ENCODE measurements at places on chromosomes 11 and 22.

DNA sequence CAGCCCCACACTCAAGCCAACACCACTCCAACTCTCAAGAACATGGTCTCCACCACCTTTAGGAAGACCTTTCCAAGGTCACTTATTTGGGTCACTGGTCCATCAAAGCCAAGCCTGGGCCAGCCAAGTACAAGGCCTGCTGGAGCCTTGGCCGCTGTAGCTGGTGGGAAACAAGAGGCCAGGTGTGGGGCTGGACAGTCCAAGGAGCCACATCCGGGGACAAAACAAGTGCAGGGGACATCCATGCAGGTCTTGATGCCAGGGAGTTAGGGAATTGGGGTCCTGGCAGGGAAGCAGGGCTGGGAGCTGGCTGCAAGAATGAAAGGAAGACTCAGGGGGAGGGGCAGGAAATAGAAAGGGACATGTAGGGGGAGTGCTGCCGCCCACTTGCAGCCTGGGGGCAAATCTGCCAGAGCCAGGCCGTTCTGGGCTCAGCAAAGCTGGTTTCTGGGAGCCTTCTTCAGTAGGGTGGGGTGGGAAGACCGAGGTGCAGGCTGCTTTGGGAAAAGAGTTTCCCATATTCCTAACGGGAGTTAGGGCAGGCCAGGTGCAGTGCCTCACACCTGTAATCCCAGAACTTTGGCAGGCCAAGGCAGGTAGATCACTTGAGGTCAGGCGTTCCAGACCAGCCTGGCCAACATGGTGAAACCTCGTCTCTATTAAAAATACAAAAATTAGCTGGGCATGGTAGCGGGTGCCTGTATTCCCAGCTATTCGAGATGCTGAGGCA, 69.5 kb upstream of the ATXN10 start:
- no peak overlapping the region for H3K4me3 ChIP-seq
- H3K27ac ChIP-seq = no peak overlapping the region
- H3K4me1 ChIP-seq = peaks cover 10% of the 10 kb centered on the region
- no peaks in the 10 kb centered on the region for H3K36me3 ChIP-seq

DNA sequence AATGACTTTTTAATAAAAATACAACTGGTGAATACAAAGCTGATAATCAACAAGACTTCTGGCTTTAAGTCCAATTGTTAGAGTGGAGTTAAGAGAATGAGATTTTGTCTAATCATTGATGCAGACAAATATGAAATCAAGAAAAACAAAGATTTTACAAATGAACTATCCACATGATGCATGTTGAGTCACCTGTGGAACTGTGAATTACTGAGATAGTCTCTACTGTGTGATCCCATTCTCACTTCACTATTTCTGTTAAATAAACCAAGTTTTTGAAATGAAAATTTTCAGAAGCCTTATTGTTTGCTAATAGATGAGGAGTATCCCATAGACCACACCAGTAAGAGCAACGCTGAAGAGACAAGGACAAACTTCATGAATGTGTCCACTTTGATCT, 8.4 kb upstream of the CTSC start:
- no peak overlapping the region for H3K4me3 ChIP-seq
- H3K27me3 ChIP-seq = no peaks in the 10 kb centered on the region
- no peaks in the 10 kb centered on the region for H3K36me3 ChIP-seq

GRCh38 chr11:8749202-8749601, 66.6 kb downstream of the RPL27A start:
- no peak for DNase-seq
- H3K27me3 ChIP-seq = no peaks in the 10 kb centered on the region

- DNase-seq = no peak
- no peaks in the 10 kb centered on the region for H3K27me3 ChIP-seq
- H3K4me3 ChIP-seq = no peak overlapping the region
- peaks cover 4% of the 10 kb centered on the region for H3K4me1 ChIP-seq
- H3K27ac ChIP-seq = no peak overlapping the region
- no peaks in the 10 kb centered on the region for H3K36me3 ChIP-seq
Observed at GRCh38 chr22:49181431-49181830, 646.2 kb downstream of the BRD1 start.

- no peak overlapping the region for H3K27ac ChIP-seq
- no peak for DNase-seq
- no peak overlapping the region for H3K4me3 ChIP-seq
- H3K27me3 ChIP-seq = no peaks in the 10 kb centered on the region
- no peaks in the 10 kb centered on the region for H3K4me1 ChIP-seq
- no peaks in the 10 kb centered on the region for H3K36me3 ChIP-seq
Observed at GRCh38 chr11:72369743-72370142, 64.6 kb downstream of the CLPB start.

DNA sequence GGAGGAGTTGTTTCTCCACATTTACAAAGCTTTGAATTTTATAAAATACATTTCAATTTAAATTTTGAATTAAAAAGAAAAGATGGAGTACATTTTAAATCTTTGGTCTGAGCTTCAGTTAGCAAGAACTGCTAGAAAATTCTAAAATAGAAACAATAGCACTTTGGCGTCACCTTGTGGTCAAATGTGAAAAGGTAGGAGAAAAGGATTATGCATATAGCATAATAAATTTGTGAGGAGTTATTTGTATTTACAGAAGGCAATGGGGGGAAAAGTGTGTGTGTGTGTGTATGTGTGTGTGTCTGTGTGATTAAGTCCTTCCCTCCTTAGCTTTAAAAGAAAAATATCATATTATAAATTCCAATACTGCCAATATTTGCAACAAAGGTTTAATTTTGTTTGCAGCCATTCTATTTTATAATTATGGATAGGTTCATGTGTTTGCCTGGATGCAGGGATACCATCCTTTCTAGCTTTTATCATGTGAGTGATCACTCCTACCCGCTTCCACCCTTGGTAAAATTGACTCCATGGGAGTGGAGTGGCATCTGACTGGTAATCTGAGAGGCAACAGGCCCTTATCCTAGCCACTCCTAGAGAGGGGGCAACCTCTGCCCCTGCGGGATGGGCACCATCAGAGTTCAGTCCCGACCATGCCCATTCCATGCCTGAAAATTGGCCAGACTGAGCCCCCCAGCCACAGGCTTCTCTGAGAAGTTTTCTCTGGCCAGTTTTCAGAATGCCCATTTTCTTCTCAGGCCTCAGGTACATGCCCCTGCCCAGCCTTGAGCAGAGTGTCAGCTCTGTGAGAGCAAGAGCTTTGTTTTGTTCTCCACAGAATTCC, 13.6 kb upstream of the LGR4 start:
- peaks cover 24% of the 10 kb centered on the region for H3K36me3 ChIP-seq
- H3K27me3 ChIP-seq = no peaks in the 10 kb centered on the region
- H3K4me3 ChIP-seq = no peak overlapping the region
- H3K27ac ChIP-seq = no peak overlapping the region
- no peaks in the 10 kb centered on the region for H3K4me1 ChIP-seq

GRCh38 chr11:69301081-69301454, 7.1 kb downstream of the MYEOV start:
- no peak overlapping the region for H3K4me3 ChIP-seq
- H3K36me3 ChIP-seq = no peaks in the 10 kb centered on the region
- H3K27ac ChIP-seq = no peak overlapping the region
- DNase-seq = no peak
- no peaks in the 10 kb centered on the region for H3K4me1 ChIP-seq

DNA sequence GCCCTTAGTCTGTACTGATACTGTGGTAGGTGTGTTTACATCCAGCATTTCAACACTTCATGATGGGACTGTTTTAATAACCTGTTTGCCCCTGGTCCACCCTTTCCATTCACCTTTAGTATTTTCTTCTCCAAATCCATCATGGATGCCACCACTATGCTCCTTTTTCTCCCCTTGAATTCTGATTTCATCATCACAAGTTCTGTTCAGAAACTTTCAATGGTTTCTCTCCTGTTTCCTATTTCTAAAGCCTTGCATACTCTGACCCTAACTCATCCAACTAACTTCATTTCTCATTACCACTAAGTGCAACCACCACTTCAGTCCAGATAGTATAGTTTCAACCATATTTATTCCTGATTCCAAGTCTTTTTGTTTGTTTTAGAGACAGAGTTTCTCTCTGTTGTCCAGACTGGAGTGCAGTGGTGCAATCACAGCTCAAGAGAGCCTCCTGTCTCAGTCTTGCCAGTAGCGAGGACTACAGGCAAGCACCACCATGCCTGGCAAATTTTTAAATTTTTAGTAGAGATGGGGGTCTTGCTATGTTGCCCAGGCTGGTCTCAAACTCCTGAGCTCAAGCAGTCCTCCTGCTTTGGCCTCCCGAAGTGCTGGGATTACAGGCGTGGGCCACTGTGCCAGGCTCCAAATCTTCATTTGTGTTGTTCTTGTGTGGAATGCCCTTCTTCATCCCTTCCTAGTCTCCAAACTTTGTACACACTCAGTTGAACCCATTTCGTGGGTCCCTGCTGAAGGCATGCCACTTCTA, 1.2 kb upstream of the LIN7C start:
- no peaks in the 10 kb centered on the region for H3K27me3 ChIP-seq
- no peak for DNase-seq
- no peak overlapping the region for H3K27ac ChIP-seq
- H3K4me1 ChIP-seq = peaks cover 9% of the 10 kb centered on the region
- H3K4me3 ChIP-seq = peak overlapping the region; percentile 100
- peaks cover 12% of the 10 kb centered on the region for H3K36me3 ChIP-seq

GRCh38 chr11:62457478-62457877, 38.6 kb downstream of the SCGB1A1 start:
- H3K36me3 ChIP-seq = no peaks in the 10 kb centered on the region
- peak; percentile 55 for DNase-seq
- no peaks in the 10 kb centered on the region for H3K27me3 ChIP-seq

DNA sequence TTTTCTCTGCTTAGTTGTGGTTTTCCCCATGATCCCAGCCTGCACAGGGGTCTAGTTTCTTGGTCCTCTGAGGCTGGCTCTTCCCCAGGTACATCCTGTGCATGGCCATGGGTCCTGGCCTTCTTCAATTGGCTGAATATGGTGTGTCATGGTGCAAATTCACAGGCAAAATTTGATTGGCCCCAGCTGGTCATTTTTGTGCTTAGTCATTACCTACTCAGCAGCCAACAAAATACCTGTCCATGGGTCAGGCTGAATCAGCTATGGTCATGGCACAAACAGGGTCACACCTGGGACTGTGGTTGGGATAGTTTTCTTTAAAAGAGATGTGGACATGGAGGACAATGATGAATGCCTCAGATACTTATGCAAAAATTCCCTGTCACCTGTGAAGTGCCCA, 85.7 kb downstream of the CSNK2A3 start:
- no peaks in the 10 kb centered on the region for H3K36me3 ChIP-seq
- H3K27me3 ChIP-seq = no peaks in the 10 kb centered on the region
- H3K4me1 ChIP-seq = no peaks in the 10 kb centered on the region

- no peak overlapping the region for H3K4me3 ChIP-seq
- H3K36me3 ChIP-seq = no peaks in the 10 kb centered on the region
- H3K27me3 ChIP-seq = no peaks in the 10 kb centered on the region
- no peaks in the 10 kb centered on the region for H3K4me1 ChIP-seq
- H3K27ac ChIP-seq = no peak overlapping the region
Observed at GRCh38 chr11:58562375-58562800, 13.3 kb downstream of the LPXN start.

GRCh38 chr11:62443390-62444235, 24.8 kb downstream of the SCGB1A1 start:
- no peaks in the 10 kb centered on the region for H3K4me1 ChIP-seq
- H3K36me3 ChIP-seq = no peaks in the 10 kb centered on the region
- no peak overlapping the region for H3K27ac ChIP-seq
- no peaks in the 10 kb centered on the region for H3K27me3 ChIP-seq

DNA sequence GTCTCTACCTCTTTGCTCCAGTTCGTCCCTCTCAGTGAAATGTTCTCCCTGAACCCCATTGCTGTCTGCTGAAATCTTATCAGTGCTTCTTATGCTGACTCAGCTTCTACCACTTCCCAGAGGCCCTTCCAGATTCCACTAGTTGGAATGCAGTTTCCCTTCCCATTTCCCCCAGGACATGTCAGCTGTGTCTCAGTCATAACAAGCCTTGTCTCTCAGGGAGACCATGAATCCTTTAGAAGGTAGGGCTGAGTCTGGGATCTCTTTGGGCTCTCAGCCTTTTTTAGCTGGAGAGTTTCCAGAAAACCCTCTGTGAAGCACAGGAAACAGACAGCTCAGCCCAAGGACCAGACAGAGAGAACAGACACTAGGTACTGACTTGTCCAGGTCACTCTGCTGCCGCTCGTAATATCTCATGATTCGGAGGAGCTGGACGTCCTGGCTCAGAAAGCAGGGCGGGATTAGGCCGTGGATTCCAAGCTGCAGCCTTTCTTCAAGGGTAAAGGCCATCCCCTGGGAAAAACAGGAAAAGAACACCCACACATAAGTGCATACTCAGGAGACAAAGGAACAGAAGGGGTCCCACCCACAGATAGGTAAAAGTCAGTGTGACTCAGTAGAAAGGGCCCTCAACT, 113.0 kb downstream of the ME3 start:
- H3K4me3 ChIP-seq = no peak overlapping the region
- H3K27ac ChIP-seq = no peak overlapping the region
- no peaks in the 10 kb centered on the region for H3K27me3 ChIP-seq
- H3K36me3 ChIP-seq = no peaks in the 10 kb centered on the region
- no peak for DNase-seq

DNA sequence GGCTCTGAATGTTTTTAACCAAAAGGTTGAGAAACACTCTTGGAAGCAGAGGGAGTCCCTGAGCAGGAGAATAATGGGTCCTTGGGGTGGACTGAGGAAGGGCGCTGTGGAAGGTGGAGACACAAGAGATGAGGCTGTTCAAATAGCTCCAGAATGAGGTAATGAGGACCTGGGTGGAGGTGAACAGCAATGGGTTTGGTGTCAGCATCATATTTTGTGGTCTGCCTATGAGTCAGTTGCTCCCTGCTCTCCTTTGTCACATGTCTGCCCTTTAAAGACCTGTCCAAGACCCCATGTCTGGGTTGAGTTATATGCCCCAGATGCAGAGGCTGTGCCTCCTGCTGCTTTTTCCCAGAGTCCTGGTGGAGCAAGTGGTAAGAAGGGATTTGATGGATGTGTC, 113.6 kb downstream of the BARX2 start:
- H3K36me3 ChIP-seq = no peaks in the 10 kb centered on the region
- H3K4me3 ChIP-seq = no peak overlapping the region
- no peak for DNase-seq
- H3K27ac ChIP-seq = no peak overlapping the region
- no peaks in the 10 kb centered on the region for H3K27me3 ChIP-seq

- peaks cover 46% of the 10 kb centered on the region for H3K27me3 ChIP-seq
- no peak overlapping the region for H3K27ac ChIP-seq
- DNase-seq = no peak
Observed at GRCh38 chr11:72641522-72642042, 32.6 kb downstream of the PDE2A start.

All from endodermal cell (in vitro differentiated cells).